ENCODE measurements at places on chromosomes 1 and 21. TPM values are rescaled to one million over a fixed set of nuclear protein-coding genes. Genes with fewer than 3 reads are reported as not detected.

DNA sequence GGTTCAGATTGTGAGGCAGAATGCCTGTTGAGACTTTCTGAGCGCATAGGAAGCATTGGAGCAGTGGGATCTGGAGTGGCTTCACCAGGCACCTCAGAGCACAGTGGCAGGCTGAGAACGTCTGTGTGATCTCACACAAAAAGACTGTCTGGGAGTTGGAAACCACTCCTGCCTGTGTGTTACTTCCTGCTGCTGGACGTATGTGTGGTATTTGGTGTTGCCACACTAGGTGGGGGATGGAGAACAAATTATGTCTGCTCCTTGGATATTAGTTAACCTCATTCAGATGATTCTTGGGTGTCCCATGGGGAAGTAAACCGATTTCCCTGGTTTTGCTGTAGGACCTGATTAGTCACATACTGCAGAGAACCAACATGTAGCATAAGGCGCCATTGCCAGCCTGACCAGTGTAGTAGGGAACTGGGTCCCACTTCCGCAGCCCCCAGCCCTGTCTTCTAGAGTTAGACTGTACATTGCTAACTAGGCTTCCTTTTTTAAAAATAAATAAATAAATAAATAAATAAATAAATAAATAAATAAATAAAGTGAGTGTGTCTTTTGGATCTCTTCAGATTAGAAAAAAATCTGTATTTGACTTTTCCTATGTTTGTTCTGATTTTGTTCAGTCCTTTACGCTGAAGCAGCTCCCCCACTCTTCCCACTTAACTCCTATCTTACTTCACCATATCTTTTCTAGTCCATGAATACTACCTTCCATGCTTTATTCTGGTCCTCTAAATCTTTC, 26.9 kb downstream of the UCK2 start:
- H3K27ac ChIP-seq: no peak overlapping the region
- peaks cover 18% of the 10 kb centered on the region for H3K4me1 ChIP-seq
- H3K36me3 ChIP-seq: peaks cover 3% of the 10 kb centered on the region
- H3K4me3 ChIP-seq: no peak overlapping the region

- H3K27ac ChIP-seq: no peak overlapping the region
- DNase-seq: no peak
- H3K4me1 ChIP-seq: no peaks in the 10 kb centered on the region
- H3K36me3 ChIP-seq: no peaks in the 10 kb centered on the region
- H3K27me3 ChIP-seq: no peaks in the 10 kb centered on the region
Measured at GRCh38 chr21:36481639-36482038, 1.7 kb upstream of the CLDN14 start.

GRCh38 chr1:211912038-211912437, 81.5 kb upstream of the LPGAT1 start:
- no peak overlapping the region for H3K4me3 ChIP-seq
- DNase-seq: no peak
- H3K27ac ChIP-seq: no peak overlapping the region
- peaks cover 3% of the 10 kb centered on the region for H3K36me3 ChIP-seq
- H3K27me3 ChIP-seq: no peaks in the 10 kb centered on the region

- H3K27me3 ChIP-seq: no peaks in the 10 kb centered on the region
- H3K27ac ChIP-seq: no peak overlapping the region
- no peak for DNase-seq
- H3K4me3 ChIP-seq: no peak overlapping the region
- H3K36me3 ChIP-seq: peaks cover 27% of the 10 kb centered on the region
- no peaks in the 10 kb centered on the region for H3K4me1 ChIP-seq
Measured at GRCh38 chr1:178124115-178124514, 30.2 kb downstream of the RASAL2 start.

Gene TAL1
- total RNA-seq: 0.04 TPM

Measured in H9 (cell line).